AG10803 (cell line): ENCODE measurements at places on chromosomes 16 and 17.

DNA sequence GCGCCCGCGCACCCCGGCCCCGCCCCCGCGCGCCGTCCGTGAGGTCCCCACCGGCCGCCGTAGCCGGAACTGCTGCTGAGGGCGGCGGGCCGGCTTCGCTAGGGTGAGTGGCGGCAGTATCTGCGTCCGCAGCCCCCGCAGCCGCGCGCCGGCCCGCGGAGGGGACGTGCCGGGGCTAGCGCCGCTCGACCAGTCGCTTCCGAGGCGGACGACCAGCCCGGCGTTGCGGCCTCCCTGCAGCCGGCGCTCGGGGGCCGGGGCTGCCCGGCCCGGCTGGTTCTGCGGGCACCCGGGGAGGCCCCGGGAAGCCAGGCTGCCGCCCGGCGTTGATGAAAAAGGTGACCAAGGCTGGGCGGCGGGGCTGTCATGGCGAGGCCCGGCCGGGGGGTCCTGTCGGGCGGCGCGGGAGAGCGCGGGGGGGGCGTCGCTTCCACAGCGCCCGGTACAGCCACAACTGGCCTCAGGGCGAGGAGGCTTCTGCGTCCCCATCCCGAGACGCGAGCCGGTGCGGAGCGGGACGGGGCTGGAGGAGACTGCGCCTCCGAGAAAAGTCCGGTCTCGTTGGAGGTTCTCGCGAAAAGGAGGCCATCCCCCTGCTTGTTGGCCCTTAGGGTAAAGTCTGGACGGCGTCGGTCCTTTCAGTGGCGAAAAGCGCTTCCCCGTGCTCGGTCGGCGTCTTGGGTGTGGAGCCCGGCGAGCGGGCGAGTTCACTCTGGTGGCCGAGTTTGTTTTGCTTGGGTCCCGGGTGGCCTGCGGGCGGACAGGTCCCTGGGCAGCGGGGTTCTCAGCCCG, at the start of gene CRAMP1:
Gene CRAMP1, plus strand, starts transcription at position 41 of the 792 bp plus-strand sequence. CDS start 2,280 bp downstream, outside the sequence.
- DNase-seq = no peak

DNA sequence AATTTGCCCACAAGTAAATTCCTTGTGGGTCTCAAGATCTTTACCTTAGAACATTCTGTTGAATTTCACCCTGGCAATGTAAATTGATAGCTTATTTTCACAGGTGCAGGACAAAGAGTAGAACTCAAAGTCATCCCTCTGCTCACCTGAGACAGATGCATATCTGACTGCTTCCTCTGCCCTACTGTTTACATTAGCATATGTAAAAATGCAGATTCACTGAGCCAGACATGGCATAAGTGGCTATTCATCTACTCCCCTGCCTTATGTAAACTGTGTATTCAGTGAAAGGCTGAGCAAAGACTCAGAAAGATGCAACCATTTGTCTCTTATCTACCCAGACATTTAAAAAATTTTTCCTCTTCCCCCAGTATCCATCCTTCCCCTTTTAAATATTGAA, 22.3 kb upstream of the MILR1 start:
- no peak for DNase-seq

- DNase-seq = no peak
Observed at GRCh38 chr16:73614131-73614530, 566.2 kb upstream of the ZFHX3 start.

- no peak for DNase-seq
Observed at GRCh38 chr16:74101379-74102137, 195.1 kb upstream of the PSMD7 start.

GRCh38 chr16:80744856-80745255, 59.5 kb downstream of the CDYL2 start:
- DNase-seq = no peak

- DNase-seq = no peak
Observed at GRCh38 chr16:88923926-88924833, 52.8 kb downstream of the CBFA2T3 start.

DNA sequence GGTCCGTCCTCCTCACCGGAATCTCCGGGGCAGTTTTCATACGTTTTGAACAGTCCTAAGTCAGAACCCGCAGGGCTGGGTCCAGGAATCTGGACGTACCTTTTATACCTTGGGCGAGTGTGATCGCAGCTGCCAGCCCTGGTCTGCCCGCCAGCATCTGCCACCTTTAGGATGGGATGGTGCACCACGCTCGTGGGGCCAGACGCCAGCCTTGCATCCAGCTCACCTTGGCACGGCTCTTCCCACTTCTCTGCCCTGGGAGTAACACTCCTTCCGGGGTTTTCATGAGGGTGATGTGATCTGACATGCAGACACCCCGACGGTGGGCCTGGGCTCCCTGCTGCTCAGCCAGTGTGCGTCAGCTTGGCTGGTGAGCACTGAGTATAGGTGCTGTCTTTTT, 66.6 kb upstream of the ZNF469 start:
- no peak for DNase-seq
